Stimulated activated CD8-positive, alpha-beta memory T cell treated with anti-CD3 and anti-CD28 coated beads, Interleukin-4, amount 100 ng/mL, for 48 hours (primary cell): ENCODE measurements at places on chromosomes 7 and 10.

- DNase-seq = no peak
Observed at GRCh38 chr7:69833964-69834363, 235.7 kb downstream of the AUTS2 start.

- DNase-seq = no peak
Observed at GRCh38 chr10:59012839-59013238, 163.6 kb upstream of the PHYHIPL start.

GRCh38 chr7:92748495-92748894, 87.9 kb downstream of the CDK6 start:
- no peak for DNase-seq

GRCh38 chr7:45976485-45976856, 55.4 kb upstream of the IGFBP3 start:
- DNase-seq = no peak
